Activated CD8-positive, alpha-beta memory T cell treated with anti-CD3 and anti-CD28 coated beads for 48 hours (primary cell): ENCODE measurements at places on chromosomes 2 and 18.

- DNase-seq, result no peak
These were observed 14.5 kb downstream of the EPC2 start for GRCh38 chr2:148658807-148659722.

DNA sequence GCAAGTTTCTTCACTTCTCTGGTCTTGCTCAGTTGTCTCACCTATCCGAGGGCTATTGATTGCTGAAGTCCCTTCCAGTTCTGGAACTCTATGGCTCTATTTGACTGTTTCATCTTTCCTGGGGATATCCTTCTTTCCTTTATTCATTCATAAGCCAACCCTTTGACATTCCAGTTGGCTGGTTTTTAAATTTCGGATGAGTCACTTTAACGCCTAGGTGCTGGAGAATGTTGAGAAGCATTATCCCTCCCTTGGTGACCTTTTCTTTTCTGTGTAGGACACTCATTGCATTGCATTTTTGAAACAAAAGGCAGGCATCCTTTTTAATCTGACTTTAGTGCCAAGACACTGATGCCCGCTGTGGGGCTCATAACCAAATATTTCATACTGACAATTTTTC lies 307.1 kb downstream of the TSN start:
- no peak for DNase-seq

GRCh38 chr18:67520351-67520921 lies 3.9 kb upstream of the DSEL start:
- DNase-seq, result no peak

- DNase-seq, result no peak
These were observed 10.7 kb downstream of the PRKAG3 start for GRCh38 chr2:218820746-218821369.

GRCh38 chr2:79612999-79613398 lies 100.1 kb downstream of the CTNNA2 start:
- DNase-seq, result no peak

DNA sequence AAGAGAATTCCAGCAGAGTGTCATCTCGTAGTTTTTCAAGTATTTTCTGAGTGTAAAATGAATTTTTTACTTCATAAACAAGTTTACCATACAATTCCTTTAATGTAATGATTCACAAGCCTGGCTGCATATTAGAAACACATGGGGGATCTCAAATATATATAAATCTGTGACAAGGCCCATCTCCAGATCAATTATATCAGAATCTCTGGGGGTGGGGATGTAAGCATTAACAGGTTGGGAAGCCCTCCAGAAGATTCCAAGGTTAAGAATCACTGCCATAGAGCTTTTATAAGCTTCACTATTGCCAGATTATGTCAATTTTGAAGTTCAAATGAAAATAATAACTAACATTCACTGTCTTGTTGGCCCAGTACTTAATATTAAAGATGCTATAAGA lies 111.2 kb downstream of the BAZ2B start:
- no peak for DNase-seq

- peak; percentile 42 for DNase-seq
These were observed 604 bp downstream of the RALBP1 start for GRCh38 chr18:9475643-9476591.

DNA sequence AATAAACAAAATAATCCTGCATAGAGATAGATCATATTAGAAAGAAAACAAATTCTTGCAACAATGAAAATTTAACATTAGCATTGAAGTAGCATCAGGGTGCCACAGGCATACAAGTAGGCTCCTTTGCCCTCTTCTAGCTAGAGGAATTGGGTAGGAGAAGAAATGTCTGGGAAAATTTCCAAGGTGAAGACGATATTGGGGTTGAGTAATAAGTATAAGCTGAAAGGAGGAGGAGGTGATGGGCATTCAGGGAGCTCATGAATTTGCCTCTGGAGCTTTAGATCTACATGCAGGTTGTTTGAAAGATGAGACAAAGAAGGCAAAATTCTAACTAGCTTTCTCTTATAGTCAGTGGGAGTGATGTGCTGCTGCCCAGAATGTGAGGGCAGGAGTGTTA lies 504.9 kb downstream of the CCDC85A start:
- DNase-seq, result no peak

DNA sequence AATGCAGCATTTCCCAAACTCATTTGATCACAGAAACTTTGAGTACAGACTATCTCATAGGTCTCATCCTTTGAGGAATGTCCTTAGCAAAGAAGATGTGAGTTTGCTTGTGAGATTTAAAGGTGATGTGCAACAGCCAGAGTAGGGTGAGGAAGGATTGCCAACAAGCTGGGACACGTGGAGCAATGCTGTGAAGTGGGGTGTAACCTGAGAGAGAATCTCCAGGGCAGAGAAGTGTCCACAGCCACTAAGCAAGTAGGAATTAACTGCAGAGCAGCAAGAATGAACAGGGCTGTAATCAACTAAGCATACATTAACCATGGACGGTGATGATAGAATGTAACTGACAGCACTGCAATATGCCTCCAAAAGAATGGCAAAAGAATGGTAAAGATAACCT lies 469.9 kb upstream of the NRP2 start:
- DNase-seq, result no peak

DNA sequence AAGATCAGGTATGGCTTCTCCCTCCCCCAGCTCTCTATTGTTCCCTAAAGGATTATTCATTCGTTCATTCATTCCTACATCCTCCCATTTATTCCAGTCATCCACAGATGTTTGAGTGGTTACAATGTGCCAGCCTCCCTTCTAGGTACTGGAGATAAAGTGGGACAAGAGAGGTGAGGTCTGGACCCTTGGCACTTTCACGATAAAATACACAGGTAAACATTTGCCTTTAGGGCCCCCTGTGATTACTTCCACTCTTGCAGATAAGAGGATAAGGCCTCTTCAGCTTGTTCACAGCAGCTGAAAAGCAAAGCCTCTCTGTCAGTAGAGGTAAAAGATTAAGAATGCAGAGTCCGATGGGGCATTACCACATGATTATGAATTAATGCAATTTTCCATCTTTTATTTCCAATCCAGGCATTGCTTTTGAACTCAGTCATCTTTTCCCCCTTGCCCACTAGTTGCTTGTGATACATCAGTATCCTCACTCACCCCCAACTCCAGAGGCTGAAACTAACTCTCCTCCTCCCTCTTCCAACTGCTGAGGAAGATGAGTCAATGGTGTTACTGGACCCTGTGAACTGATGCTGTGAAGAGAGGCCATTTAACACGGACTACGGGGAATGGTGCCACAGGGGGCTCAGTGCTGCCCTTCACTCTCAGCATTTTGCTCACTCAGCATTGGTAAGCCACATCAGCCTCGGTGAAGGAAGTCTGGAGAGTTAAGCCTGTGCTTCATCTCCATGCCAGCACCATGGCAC lies 1.1 kb upstream of the DPP4 start:
- no peak for DNase-seq

DNA sequence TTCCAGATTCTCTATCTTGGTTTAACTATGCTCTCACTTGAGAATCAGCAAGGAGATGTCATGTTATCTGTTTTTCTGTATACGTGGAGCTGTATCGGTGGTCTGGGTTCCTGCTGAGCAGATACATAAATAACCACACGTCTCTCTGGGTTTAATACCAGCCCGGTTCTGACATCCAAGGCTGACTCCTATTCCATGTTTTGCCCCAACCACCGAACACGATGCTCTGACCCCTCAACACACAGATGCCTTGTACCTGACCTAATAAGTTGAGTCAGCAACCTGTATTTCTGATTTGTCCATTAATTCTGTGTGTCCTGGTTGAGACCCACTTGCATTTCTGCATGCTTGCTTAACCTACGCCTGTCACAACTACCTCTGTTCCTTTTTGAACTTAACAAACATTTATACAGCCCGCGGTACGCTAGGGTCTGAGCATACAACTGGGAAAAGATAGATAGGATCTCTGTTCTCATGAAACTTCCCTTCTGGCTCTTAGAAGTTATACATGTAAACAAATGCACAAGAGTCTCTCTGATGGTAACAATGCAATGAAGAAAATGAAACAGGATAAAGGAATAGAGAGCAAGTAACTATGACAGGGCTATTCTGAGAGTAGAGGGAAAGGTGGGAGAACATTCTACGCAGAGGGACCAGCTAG lies 480.4 kb downstream of the PARD3B start:
- no peak for DNase-seq

DNA sequence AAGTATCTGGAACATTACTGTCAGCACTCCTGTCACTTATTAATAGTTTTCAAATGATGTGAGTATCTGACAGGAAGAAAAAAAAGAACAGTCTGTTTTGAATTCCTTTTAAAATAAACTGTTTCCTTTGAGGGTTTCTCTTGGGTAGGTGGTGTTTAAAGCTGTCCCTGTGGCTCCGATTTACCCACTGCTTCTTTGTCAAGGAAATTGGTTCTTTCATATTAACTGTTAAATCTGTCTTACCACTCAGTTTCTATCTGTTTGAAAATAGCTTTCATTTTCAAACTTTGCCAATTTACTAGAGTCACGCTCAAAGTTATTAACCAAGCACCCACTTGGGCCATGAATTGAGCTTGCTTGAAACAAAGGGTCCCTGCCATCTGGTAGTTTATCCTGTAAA lies 614.6 kb upstream of the NXPH2 start:
- DNase-seq, result no peak

GRCh38 chr2:121004950-121005349 lies 269.3 kb downstream of the GLI2 start:
- no peak for DNase-seq

DNA sequence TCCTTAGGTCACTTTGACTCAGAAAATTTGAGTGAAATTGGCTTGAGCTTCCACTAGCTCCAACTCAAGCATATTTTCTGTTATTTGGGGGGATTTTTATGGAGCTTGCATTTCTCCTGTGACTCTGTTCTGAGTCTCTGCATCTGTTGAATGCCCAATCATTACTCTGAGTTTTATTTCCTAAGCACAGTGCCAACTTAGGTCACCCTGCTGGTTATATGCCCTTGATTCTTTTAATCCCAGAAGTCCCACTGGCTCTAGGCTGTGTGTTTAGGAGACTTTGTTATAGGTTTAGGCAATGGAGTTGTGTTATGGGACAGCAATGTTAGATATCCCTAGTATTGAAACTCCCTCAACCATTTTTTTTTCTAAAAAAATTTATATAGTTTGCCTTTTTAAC lies 198.2 kb upstream of the DTNA start:
- no peak for DNase-seq

DNA sequence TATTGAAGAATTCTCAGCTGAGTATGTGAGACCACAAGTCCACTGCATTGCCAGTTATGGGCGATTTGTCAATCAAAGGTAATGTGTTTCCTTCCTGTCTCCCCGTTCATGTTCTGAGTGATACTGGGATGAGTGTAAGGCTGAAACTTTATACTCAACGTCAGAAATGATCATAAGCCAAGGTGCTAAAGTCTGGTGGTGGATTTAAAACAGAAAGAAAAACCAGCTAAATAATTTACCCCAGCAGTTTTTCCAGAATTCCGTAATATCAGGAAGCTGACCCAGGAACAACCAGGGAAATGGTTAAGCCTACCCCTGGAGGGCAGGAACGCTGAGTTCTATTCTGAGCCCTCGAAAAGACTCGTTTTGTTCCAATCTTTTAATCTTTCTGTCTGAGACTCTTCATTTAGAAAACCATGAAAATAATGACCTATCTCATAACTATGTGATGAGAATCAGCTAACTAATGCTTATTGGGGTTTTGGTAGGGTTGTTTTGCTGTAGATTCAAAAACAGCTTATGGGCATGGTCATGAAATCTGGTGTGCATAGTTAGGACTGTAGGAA lies 149.6 kb downstream of the LAMA3 start:
- DNase-seq, result no peak

DNA sequence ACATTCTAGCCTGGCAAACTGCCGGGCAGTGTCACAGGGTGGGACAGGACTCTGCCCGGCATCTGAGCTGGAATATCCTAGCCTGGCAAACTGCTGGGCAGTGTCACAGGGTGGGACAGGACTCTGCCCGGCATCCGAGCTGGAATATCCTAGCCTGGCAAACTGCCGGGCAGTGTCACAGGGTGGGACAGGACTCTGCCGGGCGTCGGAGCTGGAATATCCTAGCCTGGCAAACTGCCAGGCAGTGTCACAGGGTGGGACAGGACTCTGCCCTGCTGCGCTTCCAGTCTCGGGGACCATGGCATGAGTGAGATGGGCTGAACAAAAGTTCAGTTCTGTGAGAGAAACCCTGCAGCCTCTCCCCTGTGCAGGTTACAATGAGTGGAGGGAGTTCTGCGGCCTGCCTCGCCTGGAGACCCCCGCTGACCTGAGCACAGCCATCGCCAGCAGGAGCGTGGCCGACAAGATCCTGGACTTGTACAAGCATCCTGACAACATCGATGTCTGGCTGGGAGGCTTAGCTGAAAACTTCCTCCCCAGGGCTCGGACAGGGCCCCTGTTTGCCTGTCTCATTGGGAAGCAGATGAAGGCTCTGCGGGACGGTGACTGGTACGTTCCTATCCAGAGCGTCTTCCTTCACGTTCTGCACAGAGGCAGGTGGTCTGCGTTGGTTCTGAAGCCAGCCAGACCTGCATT lies 80.3 kb downstream of the TPO start:
- no peak for DNase-seq
